ENCODE measurements at places on chromosomes 12 and 14.

- no peak for DNase-seq
Observed at GRCh38 chr12:75709503-75709902, 198.1 kb upstream of the KRR1 start.

DNA sequence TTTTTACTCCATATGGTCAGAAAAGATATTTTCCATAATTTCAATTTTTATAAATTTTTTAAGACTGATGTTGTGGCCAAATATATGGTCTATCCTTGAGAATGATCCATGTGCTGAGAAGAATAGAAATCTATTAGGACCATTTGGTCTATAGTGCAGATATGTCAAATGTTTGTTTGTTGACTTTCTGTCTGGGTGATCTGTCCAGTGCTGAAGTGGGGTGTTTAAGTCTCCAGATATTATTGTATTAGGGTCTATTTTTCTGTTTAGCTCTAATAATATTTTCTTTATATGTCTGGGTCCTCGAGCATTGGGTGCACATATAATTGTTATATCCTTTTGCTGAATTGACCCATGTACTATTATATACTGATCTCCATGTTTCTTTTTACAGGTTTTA lies 308.9 kb upstream of the LMO3 start:
- DNase-seq = no peak

- no peak for DNase-seq
Observed at GRCh38 chr12:28558250-28558649, 368.0 kb downstream of the CCDC91 start.

- no peak for DNase-seq
Observed at GRCh38 chr14:64970041-64970440, 2.1 kb downstream of the RAB15 start.

DNA sequence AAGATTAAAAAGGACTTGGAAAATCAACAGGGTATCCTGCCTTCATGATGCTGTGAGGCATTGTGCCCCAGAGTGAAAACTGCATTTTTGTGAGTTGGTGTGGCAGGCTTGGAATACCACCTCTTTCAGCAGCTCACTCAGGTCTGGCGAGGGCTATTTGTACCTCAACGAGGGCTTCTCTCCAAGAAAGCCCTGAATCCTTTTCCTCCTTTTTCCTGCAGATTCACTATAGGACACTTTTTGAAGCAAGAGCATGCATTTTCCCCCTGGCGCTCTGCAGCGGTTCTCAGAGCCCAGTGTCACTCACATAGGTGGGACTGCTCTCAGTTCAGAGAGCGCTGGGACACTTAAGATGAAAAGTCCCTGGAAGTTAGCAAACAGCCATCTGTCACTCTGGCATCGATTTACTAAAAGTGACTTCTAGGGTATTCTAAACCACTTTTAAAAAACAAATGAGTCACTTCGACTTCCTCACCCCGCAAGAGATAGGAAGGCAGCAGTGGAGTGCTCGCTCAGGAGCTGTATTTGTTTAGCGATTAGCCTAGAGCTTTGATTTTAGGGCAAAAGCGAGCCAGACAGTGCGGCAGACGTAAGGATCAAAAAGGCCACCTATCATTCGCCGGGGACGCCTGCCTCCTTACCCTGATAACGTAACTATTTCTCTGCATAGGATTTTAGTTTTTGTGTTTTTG lies 782 bp upstream of the LGR5 start:
- no peak for DNase-seq

DNA sequence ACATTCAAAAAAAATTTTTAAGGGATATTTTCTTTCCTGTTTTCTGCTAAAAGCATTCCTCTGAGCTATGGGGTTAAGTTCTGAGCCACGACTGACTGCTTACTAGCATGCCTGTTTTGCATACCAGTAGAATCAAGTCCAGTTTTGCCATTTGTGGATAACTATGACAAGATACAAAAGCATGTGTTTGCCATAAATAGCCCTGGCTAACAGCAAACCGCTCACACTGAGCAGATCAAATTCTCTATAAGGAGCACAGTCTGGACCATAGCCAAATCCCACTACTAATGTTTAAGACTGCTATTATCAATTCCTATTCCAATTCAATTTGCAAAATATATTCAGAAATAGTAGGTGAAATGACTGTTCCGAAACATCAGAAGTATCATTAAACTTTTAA lies 3.2 kb downstream of the CFL2 start:
- DNase-seq = no peak

GRCh38 chr12:103881261-103881660 lies 40.2 kb upstream of the NT5DC3 start:
- no peak for DNase-seq

DNA sequence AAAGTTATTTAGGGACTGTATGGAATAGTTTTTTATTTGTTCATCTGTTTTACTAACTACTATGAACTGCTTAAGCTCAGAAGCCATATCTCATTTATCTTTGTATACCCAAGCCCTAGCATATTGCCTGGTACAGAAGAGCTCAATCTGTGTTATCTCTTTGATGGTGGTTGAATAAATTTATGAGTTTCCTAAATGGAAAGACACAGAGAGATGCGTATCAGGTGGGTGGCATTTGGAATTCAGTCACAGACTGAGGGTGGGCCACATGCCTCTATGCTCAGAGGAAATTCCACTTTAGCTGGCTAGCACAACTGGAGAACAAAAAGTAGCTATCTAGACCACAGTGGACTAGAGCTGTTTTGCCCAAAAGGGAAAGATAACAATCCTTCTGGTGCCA lies 145.5 kb downstream of the SLC6A15 start:
- DNase-seq = no peak

DNA sequence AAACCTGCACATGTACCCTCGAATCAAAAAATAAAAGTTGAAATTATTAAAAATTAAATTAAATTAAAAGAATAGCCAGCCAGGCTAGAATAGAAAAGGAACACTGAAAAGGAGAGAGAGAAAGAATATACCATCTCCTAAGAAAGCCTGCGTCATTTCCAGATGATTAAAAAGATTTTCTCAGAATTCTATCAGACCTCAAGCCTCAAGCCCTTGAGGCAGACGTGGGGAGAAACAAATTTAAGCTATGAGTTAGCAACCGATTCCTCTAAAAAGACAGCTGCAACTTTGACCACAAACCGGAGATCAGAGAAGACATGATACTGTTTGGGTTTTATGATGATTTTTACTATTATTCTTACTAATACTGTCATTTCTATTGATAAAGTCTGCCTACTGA lies 138.3 kb downstream of the KSR2 start:
- DNase-seq = no peak

DNA sequence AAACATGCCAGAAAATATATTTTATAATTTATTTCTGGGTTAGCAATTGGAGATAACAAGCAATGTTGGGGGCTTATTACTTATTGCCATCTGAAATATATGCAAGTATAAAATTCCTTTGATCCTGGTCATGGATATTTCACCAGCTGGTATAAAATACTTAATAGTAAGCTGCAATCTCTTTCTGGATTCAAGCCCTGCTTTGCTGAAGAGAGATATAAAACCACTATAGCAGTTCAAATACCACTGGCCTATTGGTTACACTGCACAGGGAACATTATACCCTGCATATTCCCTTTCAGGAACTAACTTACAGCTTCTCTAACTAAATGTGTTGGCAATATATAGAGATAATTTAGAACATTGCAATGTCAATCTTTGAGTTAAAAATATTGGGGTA lies 546.2 kb upstream of the ATP2B1 start:
- no peak for DNase-seq

Data from left lung (tissue), 14 donors.